NCI-H524 (cell line): ENCODE measurements at places on chromosomes 11 and 22.

- no peak for DNase-seq
Measured at GRCh38 chr11:133819114-133819513, 26.2 kb downstream of the SPATA19 start.

DNA sequence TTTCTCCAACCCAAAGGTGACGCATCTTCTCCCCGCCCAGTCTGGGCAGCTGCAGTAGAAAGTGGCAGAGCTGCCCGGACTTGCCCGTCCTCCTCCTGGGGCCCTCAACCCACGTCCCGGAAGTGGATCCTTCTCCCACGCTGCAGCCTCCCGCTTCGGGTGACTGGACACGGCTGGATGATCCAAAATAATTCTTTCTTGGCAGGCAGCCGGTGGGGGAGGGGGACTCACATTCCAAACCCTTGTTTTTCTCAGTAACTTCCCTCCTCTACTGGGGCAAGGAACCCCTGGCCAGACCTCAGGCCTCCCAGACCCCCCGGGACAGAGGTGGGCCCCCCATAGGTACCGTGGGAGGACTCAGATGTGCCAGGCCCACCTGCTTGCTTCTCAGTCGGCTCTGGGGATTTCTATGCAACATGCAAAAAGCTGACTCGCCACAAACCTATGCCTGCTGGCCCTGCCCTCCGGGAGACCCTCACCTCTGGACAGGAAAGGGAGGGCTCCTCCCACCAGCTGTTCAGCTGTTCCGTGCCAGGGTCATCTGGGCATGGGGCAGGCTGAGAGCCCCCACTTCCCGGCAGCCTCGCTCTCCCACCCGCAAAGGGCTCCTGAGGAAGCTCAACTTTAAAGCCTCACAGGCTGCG lies 1.4 kb downstream of the PLXNB2 start:
- DNase-seq, result peak; percentile 59

GRCh38 chr11:44367452-44367851 lies 57.5 kb upstream of the ALX4 start:
- peak; percentile 76 for DNase-seq

GRCh38 chr11:13800901-13801300 lies 132.4 kb downstream of the FAR1 start:
- DNase-seq, result no peak

DNA sequence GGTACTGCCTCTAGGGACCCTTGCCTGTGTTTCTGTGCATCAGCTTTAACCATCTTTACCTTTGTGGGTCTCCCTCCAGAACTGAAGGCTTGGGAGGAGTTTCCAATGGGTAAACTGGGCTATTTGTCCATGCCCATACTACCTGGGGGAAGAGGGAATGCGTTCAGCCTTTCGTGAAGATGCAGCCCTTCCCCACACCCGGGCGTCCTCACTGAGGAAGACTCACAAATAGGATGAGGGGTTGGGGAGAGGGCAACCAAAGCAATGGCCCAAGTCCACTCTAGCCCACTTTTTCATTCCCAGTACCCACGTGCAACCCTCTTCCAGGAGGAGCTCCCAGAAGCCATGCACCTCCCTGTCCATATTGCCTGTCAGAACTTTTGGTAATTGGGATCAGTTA lies 61.8 kb upstream of the ADA2 start:
- no peak for DNase-seq

GRCh38 chr11:35539781-35540281 lies 14.4 kb upstream of the PAMR1 start:
- no peak for DNase-seq

DNA sequence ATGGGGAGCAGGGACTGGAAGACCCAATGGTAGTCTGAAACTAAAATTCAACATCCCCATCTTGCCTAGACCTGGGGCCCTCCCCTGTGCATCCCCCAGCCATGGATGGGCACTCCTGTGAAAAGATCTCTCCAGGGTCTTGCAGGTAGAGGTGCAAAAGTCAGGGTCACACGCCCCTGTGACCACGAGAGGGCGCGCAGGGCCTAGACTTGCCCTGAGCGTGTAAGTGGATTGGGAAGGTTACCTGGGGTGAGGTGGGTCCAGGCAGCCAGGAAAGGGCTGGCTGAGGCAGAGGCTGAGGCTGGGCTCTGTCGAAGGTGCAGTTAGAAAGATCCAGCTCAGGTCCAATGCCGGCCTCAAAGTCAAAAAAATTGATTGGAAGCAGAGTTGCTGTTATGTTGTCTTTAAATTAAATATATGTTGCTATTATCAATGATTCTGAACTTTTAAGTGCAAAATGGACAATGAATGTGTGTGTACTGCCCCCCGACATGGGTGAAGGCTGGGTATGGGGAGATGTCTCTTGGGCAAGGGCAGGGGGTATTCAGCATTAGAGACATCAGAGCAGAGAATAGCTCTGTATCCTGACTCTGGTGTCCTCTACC lies 4.8 kb upstream of the POU2F3 start:
- DNase-seq, result peak; percentile 64

DNA sequence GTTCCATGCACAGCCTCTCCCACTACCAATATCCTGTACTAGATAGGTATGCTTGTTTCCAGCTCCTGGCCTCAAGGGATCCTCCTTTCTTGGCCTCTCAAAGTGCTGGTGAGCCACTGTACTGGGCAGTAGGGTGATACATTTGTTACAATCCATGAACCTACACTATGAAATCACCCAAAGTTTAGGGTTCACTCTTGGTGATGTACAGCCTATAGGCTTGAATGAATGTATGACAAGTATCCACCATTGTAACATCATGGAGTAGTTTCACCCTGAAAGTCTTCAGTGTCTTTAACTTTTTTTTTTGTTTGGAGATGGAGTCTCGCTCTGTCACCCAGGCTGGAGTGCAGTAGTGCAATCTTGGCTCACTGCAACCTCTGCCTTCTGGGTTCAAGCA lies 31.8 kb downstream of the TRIOBP start:
- DNase-seq, result no peak

DNA sequence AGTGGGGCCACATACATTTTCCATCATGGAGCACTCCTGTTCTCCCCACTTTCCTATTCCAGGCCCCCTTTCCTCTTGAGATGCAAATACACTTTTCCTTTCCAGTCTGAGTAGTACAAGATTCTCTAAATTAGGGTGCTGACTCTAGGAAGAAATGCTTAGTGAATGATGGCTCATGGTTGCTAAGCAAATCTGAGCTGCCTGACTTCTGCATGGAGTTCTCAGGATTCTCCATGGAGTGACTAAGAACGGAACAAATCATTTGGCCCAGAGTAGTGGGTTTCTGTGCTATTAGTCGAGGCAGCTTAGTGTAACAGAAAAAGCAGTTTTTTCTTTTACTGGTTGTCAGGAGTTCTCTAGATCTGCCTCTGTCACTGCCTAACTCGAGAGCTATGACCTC lies 65.4 kb upstream of the NTM start:
- DNase-seq, result no peak

GRCh38 chr11:109785714-109786113 lies 307.5 kb upstream of the ZC3H12C start:
- DNase-seq, result no peak
